ENCODE measurements at places on chromosomes 2 and 18.
A peak's percentile ranks its signal among the peaks of the same experiment; 100 is the strongest.

GRCh38 chr2:73984922-73985307 is 205 bp downstream of the TET3 start:
- DNase-seq: no peak

DNA sequence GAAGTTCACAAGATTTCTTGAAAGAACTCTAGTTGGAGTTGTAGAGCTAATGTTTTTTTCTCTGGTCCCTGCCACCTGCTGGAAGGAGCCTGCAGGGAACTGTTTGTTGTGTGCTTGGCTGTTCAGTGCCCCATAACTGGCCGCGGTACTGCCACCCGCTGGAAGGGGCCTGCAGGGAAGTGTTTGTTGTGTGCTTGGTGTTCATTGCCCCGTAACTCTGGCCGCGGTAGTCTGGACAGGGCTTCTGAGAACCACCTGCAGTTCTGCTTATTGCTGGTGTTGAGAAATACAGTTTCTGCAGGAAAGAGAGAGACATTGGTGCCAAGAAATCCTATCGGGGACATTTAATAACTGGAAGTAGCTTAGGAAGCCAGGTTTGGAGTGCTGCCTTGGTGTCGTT is 58.1 kb downstream of the AGAP1 start:
- DNase-seq: peak; percentile 58

DNA sequence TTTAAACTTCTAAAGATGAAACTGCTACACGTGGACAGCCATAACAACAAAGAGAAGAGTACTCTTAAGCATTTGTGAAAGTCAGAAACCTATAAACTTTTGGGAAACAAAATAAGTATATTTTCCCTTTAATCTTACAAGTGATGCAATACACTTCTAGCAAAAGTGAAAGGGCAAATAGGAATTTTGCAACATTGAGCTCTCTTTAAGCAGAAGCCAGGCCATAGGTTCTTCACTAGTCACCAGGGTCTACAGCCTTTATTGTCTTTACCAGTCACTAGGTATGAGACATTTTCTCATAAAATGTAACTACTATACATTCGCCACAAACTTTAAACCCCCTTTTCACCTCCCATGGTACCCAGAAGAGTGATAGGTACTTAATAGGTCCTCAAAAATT is 37.5 kb downstream of the SCN1A start:
- DNase-seq: peak; percentile 89

GRCh38 chr2:116877944-116878343 is 936.5 kb upstream of the DDX18 start:
- no peak for DNase-seq

DNA sequence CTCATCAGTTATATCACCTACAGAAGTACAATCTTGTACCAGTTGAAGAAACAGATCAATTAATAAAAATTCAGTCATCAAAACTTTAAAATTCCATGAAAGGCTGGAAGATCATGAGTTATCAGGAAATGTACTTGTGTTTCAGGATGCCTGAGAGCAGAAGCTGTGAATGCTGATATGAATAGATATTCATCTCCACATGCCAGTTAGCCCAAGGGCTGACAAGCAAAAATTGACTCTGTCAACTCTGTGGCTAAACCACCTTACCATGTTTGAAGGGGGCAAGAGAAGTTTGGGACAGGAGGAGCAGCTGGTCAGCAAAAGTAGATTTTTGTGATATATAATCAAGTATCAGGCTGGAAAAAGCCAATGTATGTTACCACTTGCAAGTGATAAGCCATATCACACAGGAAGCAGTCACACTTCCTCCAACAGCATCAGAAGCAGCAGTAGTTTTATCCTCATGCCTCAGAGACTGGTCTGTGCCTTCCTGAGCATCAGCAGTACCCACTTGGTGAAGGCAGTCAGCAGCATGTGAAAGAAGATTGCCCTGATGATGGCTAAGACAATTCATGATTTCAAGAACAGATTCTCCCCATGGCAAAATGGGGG is 328.2 kb upstream of the CNTNAP5 start:
- no peak for DNase-seq

DNA sequence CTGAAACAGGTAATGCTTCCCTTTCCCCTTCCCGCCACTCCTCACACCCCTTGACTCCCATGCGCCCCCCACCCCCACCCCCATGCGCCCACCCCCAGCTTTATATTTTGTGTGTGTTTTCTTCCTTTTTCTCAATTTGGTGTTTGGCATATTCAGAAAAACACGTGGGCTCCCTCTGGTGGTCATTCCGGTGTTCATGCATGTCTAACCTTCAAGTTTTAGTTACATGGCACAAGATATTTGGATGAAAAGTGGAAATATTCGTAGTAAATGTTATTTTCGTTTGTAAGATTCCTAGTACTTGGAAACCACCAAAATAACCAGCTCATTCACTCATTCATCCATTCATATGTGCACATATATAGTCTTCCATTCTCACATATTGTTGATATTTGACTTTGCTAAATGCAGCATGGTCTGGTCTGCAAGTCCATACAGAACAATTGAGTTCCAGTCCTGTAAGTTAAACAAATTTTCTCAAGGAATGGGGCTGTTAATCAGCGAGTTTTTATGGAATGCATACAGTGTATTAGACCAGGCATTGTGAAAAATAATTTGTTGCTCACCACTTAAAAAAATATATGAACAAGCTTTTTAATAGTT is 143.6 kb upstream of the MAP3K20 start:
- peak; percentile 71 for DNase-seq

DNA sequence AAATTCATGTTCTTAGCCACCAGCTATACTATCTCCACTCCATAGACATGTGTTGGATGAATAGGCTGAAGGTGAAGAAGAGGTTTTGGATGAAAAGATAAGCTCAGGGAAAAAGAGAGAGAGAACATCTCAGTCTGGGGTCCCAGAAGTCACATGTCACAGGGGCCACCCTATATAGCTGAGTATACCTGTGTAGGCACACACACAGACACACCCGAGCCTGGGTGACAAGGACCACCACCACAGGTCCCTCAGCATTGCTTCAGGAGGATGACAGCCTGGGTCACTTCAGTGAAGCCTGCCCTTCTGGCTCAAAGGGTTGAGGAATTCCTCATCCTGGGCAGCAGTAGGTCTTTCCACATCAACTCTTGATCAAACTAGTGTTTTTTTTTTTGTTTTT is 56.2 kb downstream of the POLR1A start:
- DNase-seq: no peak

- DNase-seq: no peak
Measured at GRCh38 chr2:241188361-241189092, at the start of gene ANO7. TSS of gene ANO7 (plus strand) at chr2:241188677. CDS start at chr2:241190064, 1,387 bp downstream.

GRCh38 chr2:96797066-96797625 is 18.9 kb upstream of the CNNM3 start:
- no peak for DNase-seq

GRCh38 chr18:77056344-77057005 is 76.1 kb downstream of the MBP start:
- peak; percentile 50 for DNase-seq

DNA sequence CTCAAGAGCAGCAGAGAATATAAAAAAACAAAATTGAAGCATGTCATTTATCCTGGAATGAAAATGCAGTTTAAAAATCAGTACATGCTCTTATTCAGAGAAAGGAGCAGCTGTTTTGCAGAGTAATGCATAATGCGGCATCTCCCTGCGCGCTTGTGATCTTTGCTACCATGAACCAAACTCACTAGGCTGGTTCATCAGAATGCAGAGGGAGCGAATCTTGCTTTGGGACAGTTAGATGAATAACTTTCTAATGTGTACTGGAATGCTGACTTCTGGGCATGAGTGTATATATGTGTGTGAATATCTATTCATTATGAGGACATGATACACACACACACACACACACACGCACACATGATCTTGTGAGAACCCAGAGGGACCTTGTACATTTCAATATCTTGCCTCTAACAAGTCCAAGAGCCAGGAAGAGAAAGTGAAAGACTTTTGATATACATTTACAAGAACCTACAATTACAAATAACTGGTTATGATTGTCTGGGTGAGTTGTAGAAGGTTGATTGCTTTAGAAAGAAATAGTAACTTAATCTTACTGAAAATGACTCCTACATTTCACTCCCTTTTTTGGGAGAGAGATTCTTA is 54.1 kb upstream of the THOC1 start:
- peak; percentile 39 for DNase-seq

GRCh38 chr18:76973520-76974266 is 151.3 kb downstream of the ZNF236 start:
- no peak for DNase-seq

- no peak for DNase-seq
Measured at GRCh38 chr2:37090019-37090477, 5.7 kb downstream of the GPATCH11 start.

DNA sequence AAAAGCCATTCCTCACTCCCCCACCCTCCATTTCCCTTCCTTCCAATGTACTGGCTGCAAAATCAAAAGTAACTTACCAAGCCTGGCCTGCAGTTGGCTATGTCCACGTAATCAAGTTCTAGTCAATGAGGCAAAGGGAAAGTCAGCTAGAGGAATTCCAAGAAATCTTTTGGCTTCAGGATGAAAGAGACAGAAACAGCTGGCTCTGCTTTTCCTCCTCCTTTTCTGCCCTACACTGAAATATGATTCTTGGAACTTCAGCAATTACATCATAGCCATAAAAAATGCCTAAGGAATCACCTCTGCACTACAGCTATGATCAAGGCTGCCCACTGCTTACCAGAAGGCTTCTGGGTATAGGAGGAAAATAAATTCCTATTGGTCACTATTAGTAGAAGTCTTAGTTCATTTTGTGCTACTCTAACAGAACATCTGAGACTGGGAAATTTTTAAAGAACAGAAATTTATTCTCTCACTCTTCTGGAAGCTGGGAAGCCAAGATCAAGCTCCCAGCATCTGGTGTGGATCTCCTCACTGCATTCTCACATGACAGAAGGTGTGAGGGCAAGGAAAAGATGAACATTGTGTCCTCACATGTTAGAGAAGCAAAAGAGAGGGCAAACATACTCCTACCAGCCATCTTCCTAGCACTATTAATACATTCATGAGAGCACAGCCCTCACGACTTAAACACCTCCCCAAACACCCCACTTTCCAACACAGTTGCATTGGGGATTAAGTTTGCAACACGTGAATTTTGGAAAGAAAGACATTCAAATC is 219.9 kb downstream of the TMX3 start:
- peak; percentile 84 for DNase-seq

- DNase-seq: no peak
Measured at GRCh38 chr18:79615091-79615490, 64.5 kb upstream of the CTDP1 start.

DNA sequence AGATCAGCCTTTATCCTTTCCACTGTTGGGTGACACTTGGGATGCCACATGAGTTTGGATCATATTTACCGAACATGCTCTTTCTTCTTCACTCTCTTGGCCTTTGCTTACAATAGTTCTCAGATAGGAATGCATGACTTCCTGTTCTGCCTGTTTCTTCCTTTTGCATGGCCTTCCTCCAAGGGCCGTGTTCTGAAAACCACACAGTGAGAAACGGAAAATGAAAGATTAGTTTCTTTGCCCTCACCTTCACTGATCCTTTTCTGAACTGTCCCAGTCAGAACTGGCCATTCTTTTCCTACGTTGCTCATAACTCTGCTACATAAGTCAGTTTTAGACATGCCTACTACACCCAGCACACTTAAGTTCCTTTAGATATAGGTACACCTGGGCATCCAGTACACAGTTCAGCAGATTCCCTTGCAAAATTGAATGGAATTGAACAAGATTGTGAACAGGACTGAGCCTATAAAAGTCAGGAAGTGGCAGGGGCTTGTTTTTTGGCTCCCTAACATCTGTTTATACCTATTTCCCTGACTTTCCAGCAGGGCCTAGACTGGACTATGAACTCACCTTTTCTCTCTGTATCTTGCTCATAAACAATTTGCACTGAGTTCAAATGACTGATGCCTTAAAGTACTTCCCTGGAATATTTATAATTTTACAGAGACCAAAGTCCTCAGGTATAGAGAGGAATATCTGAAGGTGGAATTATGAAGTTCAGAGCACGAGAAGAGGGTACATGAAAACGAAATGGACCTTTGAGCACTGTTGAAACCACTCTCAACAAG is 186.4 kb upstream of the ST6GAL2 start:
- peak; percentile 76 for DNase-seq

GRCh38 chr18:73232933-73233332 is 365.1 kb upstream of the NETO1 start:
- DNase-seq: no peak

GRCh38 chr18:25283781-25284180 is 68.2 kb downstream of the ZNF521 start:
- DNase-seq: no peak

DNA sequence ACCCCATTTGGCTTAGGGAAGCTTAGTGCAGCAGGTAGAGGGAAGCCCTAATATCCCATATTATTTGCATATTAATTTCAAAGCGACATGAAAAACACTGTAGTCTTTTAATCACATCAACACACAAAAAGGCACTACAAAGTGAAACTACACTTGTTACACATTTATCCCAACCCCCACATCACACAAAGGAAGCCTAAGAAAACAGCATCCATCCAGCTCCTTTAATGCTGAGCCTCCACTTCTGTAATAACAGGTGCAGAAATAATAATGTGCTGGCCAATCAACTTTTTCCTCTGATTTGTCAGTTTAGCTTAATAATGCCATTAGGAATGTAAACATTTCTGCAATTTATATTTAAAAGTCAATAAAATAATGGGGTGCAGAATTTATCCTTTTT is 274.0 kb downstream of the TCF4 start:
- no peak for DNase-seq

DNA sequence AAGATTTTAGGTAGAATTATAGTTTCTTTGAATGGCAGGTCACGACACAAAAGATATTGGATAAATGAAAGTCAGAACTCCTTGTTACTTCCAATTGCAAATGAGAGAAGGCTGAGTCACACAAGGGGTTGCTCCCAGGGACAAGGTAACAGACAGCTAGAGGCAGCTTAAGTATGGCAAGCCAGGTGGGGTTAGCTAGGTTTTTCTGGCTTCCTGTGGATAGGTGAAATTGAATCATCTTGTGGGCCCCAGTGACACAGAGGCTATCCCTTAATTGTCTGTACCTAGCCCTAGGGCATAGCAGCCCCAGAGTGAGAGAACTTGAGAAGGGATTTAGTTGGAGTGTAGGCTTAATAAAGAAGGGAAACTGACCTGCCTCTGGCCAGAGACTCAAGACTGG is 407.7 kb upstream of the SLC8A1 start:
- no peak for DNase-seq
